Stimulated activated CD4-positive, alpha-beta T cell treated with anti-CD3 and anti-CD28 coated beads, TNF-alpha, amount 100 ng/mL, for 4 hours (primary cell): ENCODE measurements at places on chromosomes 5 and 9.

GRCh38 chr5:135398855-135399793, at the start of gene MACROH2A1:
TSS of gene MACROH2A1 (minus strand) at chr5:135399231. CDS start at chr5:135389093, 10,138 bp downstream.
- peak; percentile 75 for DNase-seq

GRCh38 chr5:146725025-146725424, 153.5 kb downstream of the PPP2R2B start:
- DNase-seq = no peak

- DNase-seq = no peak
Observed at GRCh38 chr5:56090793-56091460, 96.2 kb upstream of the IL6ST start.

GRCh38 chr5:149410721-149411432, 31.8 kb upstream of the IL17B start:
- no peak for DNase-seq

DNA sequence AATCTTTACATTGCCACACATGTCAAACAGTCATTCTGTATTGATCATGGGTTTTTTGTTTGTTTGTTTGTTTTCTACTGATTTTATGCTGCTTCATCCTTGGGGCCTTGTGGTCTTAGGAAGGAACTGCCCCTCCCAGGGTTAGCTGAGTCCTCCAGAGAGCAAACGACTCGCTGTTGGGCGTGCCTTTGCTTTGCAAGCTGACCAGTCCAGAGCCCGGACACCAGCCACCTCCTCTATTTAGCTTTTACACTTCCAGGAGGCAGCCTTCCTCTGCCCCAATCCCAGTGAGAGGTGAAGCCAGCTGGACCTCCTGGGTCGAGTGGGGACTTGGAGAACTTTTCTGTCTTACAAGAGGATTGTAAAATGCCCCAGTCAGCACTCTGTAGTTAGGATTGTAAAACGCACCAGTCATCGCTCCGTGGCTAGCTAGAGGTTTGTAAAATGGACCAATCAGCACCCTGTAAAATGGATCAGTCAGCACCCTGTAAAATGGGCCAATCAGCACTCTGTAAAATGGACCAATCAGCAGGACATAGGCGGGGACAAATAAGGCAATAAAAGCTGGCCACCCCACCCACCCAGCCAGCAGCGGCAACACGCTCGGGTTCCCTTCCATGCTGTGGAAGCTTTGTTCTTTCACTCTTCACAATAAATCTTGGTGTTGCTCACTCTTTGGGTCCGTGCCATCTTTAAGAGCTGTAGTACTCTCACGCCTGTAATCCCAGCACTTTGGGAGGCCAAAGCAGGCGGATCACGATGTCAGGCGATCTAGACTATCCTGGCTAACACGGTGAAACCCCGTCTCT, 154.4 kb downstream of the ERCC6L2 start:
- DNase-seq = no peak

- no peak for DNase-seq
Observed at GRCh38 chr9:88835038-88835466, 156.2 kb upstream of the S1PR3 start.

DNA sequence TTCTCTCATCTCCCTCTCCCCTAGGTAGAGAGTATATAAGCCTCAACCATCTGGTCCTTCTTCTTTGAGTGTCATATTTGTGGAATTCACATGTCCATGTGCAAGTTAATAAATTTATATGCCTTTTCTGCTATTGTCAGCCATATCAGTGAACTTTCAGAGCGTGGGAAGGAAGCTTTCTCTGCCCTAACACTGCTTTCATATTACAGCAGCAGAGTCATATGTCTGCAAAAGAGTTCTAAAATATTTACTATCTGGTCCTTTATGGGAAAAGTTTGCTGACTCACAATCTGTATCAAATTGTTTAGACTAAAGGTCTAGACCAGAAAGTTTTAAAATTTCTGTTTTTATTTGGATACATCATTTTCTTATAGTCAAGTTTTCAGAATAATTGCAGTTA, 669.0 kb downstream of the LRRC70 start:
- DNase-seq = no peak

DNA sequence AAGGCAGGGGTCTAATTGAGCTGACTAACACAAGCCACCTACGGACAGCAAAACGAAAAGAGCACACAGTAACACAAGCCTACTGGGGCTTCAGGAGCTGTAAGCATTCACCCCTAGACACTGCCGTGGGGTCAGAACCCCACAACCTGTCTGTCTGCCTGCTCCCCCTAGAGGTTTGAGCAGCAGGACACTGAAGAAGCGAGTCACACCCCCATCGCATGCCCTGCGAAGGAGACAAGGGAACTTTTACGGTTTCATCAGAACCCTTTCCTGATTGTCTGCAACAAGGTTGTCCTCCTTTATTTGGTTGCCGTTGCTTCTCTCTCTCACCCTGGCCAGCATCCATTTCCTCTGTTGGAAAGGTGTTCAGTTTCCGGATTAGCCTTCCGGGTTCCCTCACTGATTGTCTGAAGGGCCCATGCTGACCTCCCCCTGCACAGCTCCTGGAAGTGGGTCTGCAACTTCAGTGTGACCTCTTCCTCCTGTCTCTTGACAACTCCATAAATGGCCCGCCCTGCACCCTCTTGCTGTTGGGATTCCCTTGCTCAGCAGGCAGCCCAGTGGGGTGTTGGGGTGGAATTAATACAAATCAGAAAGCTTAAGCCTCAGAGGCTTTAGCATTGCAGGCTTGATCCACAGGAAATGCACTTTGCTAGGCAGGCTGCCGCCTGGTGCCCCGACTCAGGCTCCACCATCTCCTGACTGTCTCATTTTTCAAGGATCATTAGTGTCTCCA, 258.9 kb upstream of the TLE4 start:
- DNase-seq = no peak

DNA sequence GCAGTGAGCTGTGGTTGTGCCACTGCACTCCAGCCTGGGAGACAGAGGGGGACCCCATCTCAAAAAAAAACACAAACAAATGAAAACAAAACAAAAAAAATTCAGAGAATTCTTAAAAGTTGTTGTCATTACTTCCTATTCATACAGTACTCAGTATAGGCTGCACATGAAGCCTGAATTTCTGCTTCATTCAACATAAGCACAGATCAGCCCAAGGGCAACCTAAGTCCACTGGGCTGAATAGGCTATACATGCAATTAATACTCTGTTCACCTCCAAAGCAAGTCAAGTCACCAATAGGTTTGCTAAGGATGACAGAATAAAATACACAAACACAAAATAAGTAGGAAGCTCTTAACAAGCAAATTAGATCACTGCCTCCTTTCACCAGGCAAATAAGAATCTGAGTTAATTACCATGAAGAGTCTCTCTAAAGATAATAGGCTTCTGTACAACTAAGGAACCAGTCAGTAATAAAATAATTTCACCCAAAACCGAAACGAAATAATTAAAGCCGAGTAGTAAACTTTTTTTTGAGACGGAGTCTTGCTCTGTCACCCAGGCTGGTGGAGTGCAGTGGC, 18.7 kb downstream of the UBTD2 start:
- DNase-seq = no peak

GRCh38 chr9:4435197-4435596, 55.1 kb upstream of the SLC1A1 start:
- DNase-seq = no peak

GRCh38 chr5:3268760-3269330, 326.8 kb upstream of the IRX1 start:
- DNase-seq = no peak

DNA sequence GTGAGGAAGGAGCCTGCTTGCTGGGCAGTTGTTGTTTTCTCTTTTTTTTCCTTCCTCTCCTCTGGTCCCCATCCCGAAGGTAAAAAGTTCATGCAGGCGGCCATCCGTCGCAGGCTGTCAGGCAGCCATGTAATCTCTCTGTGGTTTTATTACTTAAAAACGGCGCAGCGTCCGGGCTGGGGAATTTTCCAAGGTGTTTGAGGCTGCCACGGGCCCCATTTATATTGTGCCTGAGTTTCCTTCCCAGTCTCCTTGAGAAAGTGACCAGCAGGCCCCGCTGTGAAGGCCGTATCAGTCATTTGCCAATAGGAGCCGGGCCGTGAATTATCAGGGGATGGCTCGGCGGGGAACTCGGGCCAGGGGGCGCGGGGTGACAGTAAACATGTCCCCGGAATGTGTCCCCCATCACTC, 289.7 kb downstream of the PBX3 start:
- no peak for DNase-seq

DNA sequence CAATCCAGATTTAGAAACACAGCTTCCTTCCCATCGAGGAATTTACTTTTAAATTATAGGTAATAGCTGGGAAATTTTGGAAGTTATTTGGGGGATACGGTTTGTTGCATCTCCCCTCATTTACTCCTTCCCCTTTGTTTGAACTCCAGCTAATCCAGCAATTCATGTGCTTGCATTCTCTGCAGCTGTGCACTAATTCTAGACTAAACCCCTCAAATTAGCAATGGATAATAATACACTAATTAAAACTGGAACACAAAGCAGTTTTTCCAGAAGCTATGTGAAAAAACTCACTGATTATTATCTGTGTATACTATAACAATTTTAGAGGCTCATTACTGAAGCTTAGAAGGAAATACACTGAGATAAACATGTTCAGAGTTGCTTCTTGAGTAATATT, 751.2 kb upstream of the ZNF608 start:
- DNase-seq = no peak

DNA sequence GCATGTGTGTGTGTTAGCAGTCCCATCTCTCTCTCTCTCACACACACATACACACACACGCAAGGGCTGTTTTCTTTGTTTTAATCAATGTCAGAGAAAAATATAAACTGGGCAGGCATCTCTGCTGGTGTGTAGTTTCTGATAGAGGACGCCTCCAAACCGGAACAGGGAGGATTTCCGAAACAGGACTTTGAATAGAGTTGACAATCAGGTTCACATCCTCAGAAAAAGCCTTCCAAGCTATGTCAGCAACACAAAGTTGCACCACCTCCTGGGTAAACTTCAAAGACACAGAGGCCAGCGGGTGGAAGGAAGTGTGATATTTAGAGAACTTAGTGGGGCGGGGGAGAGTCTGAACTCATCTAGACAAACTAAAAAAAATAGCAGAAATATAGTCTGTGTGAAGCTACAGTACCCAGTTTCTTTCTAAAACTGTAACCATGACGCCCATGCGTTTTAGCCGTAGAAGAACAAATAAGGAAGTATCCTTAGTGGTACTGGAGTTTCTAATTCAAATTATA, 1.2 kb downstream of the ST8SIA4 start:
- DNase-seq = no peak

- no peak for DNase-seq
Observed at GRCh38 chr5:52728224-52728623, 59.5 kb upstream of the ITGA1 start.

GRCh38 chr5:111511831-111512374, 432 bp downstream of the STARD4 start:
- no peak for DNase-seq

- DNase-seq = no peak
Observed at GRCh38 chr9:109855540-109855939, 75.5 kb downstream of the PALM2AKAP2 start.

- DNase-seq = no peak
Observed at GRCh38 chr9:84822589-84823233, 153.2 kb downstream of the NTRK2 start.

- no peak for DNase-seq
Observed at GRCh38 chr5:71864730-71865601, 145.9 kb downstream of the CARTPT start.

DNA sequence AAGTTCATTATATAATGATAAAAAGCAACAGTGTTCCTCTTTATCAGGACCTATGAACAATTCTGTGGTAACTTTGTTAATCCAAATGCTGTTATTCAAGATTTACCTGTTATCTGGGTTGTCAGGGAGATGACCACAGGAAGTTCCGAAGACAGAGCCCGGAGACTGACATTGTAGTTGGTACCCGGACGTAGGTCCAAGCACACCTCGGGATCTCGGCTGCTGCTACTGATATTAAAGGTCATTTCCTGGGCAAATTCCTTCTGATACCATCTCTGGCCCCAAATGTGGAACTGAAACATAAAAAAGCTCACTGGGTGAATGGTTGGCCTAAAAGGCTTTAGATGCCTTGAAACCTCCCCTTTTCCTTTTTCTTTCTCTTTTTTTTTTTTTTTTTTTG, 96.7 kb downstream of the SUSD1 start:
- no peak for DNase-seq

DNA sequence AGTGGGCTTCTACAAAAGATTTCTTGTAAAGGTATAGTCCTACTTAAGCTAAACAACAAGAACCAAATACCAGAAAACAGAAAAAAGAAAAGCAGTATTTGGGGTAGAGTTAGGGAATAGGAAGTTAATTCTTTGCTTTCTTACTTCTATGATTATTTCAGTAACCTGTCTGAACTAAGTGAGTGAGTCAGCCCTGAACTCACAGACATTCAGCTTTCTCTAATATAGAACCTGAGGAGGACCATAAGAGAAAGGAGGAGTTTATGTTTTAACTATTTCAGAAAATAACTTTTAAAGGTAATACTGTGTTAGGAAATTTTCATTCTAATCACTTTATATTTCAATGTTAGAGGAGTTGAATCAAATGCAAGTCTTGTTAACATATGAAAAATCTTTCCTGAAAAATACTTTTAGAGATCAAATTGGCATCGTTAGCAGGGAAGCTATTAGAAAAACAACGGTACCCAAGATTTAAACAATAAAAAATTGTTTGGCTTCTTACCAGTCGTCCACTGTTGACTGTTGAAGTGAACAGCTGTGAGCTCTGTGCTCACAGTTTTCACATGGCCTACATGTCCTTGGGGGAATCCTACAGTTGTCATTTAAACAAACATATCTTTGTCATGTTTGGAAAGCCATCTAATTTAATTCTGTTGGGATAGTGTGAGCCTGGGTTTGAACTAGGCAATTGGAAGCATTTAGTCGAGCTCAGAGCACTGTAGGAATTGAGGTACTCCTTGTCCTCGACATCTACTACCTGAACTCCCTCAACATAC, 19.9 kb upstream of the ZFAND5 start:
- no peak for DNase-seq

GRCh38 chr5:90792725-90793124, 234.1 kb downstream of the ADGRV1 start:
- DNase-seq = no peak

DNA sequence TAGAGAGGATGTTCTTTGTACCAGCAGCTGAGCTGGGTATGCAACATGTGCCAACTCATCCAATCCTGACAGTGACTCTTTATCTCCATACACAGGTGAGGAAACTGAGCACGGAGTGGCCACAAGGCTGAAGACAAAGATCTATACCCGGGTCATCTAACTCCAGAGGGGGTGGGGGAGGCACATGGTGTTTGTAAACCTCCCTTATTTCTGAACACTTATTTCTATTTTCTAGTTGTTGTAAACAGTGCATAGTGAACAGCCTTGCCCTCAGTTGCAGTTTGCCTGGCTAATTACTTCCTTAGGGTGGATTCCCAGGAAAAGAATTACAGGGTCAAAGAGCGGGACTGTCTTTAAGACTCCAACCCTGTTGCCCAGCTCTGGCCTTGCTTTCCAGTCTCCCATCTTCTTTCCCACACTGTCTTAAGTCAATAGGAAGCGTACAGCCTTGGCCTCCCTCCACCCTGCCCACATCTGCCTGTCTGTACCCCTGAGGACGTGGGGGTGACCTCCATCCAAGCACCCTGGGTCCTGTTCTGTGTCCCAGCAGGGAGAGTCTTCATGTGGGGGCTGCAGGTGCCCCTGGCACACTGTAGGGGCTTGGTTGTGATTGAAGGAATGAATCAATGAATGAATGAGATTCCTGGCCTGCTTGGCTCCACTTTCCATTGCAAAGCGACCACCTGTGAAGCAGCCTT, 13.2 kb upstream of the FIBCD1 start:
- DNase-seq = no peak

GRCh38 chr5:89686081-89686765, 723.3 kb downstream of the CETN3 start:
- no peak for DNase-seq
